Thyroid gland (tissue), 4 donors: ENCODE measurements at places on chromosomes 2 and 18.

DNA sequence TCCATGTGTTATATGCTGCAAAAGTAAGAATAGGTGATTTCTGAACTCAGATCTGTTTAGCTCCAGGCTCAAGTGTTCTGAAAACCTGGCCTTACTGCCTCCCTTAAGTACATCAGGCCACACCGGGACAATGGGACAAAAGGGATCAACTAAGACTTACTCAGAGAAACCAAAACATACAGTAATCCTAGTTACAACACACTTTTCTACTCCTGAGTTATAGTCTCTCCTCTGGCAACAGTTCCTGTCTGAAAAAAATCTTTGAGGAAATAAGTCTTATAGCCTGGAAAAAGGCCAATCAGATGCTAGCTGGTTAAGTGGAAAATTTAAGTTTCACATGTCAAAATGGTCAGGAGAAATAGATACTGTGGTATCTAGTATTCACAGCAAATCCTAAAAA is 5.6 kb downstream of the METTL5 start:
- H3K27me3 ChIP-seq: no peaks in the 10 kb centered on the region
- no peak for DNase-seq
- H3K4me3 ChIP-seq: no peak overlapping the region

DNA sequence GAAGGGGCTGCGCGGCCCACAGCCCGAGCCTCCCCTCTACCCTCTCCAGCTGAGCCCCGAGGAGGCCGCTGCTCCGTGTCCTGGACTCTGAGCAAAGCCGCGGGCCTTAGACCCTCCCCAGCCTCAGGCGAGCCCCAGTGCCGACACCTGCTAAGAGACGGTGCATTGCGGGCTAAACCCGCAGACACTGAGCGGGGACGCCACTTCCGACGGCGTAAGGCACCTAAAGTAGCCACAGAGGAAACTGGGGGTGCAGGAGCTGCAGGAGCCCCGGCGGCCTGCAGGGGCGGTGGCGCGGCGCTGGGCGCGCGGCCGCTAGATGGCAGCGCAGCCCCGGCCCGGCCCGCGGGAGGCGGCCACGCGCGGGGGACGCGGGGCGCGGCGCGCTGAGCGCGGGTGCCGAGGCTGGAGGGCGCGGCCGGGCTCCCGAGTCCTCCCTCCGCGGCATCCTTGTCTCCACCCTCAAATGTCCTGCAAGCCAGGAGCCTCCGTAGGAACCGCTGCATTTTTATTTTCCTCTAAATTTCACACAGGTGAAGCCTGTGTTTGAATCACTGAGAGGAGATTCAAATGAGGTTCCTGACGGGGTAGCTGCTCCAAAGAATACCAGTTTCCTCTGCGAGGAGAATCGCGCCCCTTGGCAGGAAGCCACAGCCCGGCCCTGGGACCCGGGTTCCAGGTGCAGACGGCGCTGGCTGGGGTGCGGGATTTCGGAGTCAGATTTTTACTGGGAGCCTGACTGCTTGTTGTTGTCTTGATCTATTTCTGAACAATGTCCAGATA is 650.5 kb downstream of the GALR1 start:
- DNase-seq: peak; percentile 26
- H3K4me3 ChIP-seq: no peak overlapping the region
- no peaks in the 10 kb centered on the region for H3K36me3 ChIP-seq
- peaks cover 5% of the 10 kb centered on the region for H3K4me1 ChIP-seq
- no peak overlapping the region for H3K27ac ChIP-seq
- no peaks in the 10 kb centered on the region for H3K27me3 ChIP-seq

DNA sequence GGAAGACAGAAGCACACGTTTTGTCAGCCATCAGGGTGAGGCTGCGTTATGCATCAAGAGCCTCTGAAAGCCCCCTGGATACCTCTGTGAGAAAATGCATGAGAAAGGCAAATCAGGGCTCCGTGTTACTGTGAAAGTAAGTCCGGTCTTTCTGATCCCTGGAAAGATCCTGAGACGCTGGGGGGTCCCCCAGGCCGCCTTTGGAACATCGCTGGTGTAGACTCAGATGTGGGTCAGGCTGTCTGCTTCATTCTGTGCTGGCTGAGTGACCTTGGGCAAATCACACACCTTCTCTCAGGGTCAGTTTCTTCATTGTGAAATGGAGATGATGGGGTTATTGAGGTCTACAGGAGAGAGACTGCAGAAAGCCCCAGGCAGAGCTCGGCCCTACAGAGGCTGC is 42.0 kb upstream of the HS6ST1 start:
- DNase-seq: no peak
- H3K27ac ChIP-seq: no peak overlapping the region
- H3K36me3 ChIP-seq: no peaks in the 10 kb centered on the region
- H3K4me1 ChIP-seq: no peaks in the 10 kb centered on the region
- H3K27me3 ChIP-seq: no peaks in the 10 kb centered on the region
- H3K4me3 ChIP-seq: no peak overlapping the region

GRCh38 chr2:117855886-117856285 is 41.4 kb downstream of the DDX18 start:
- H3K4me3 ChIP-seq: no peak overlapping the region
- no peaks in the 10 kb centered on the region for H3K36me3 ChIP-seq
- H3K27ac ChIP-seq: peak overlapping the region; percentile 68

DNA sequence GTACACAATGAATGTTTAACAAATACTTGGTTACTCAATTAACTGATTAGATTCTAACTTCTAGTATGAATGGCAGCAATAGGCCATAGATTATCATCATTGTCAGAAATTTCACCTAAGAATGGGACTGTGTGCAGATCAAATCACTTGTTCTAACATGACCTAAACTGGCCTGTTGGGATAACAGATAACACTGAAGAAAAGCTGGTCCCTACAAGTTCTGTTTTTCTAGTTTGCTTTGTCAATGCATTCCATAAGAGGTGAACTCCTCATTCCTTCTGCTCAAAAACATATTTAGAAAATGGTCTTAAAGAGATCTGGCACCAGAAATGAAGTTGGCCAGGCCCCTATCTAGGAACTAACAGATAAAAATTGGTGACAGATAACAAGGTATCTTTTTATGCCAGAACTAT is 175.4 kb downstream of the THADA start:
- H3K4me1 ChIP-seq: peaks cover 51% of the 10 kb centered on the region
- no peak overlapping the region for H3K4me3 ChIP-seq
- peak overlapping the region; percentile 46 for H3K27ac ChIP-seq
- no peak for DNase-seq

DNA sequence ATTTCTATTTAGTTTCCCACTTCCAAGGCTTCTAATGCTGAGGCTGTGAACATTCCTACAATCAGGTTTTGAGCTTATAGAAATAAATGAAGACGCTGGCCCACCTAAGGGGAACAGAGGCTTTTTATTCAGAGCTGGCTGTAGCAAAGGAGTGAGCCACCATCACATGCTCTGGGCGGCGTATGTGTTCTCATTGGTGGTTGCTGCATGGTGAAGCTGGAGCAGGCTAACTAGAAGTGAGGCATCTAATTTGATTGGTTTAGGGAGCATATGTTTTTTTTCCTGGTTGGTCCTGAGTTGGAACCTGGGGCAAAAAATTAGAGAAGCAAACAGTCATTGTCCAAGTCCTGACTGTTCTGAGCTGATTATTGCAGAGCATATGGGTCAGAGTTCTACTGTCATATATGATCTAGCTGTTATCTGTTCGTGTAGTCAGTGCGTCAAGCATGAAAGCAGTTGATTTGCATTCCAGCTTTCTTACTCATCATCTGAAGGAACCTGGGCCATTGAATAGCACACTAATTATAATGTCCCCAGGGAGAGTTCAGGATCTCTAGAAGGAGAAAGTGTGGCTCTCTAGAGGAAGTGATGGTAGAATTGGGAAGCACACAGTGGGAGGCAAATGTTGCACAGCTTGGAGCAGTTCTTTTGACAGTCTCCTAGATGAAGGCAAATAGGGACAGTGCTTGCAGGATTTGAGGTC is 279.6 kb downstream of the PARD3B start:
- H3K27me3 ChIP-seq: no peaks in the 10 kb centered on the region
- DNase-seq: no peak
- H3K36me3 ChIP-seq: no peaks in the 10 kb centered on the region
- no peak overlapping the region for H3K27ac ChIP-seq

- H3K4me3 ChIP-seq: no peak overlapping the region
- H3K27ac ChIP-seq: no peak overlapping the region
- H3K27me3 ChIP-seq: no peaks in the 10 kb centered on the region
- H3K36me3 ChIP-seq: no peaks in the 10 kb centered on the region
- no peaks in the 10 kb centered on the region for H3K4me1 ChIP-seq
Observed at GRCh38 chr2:178280244-178280852, 86.0 kb downstream of the OSBPL6 start.
